ENCODE measurements at places on chromosomes 2 and 18. TPM values are rescaled to one million over a fixed set of nuclear protein-coding genes. Genes with fewer than 3 reads are reported as not detected.

Gene MTX2
- 19.7 TPM for total RNA-seq

Gene ZNF396
- 2.4 TPM for total RNA-seq

Gene SPHKAP
- 0.59 TPM for total RNA-seq

Gene STARD6
- total RNA-seq, result not detected

Gene SULT1C3
- not detected for total RNA-seq

Gene SERPINB5
- 17.4 TPM for total RNA-seq

Gene GCKR
- 3.9 TPM for total RNA-seq

Gene NEU4
- total RNA-seq, result 0.44 TPM

DNA sequence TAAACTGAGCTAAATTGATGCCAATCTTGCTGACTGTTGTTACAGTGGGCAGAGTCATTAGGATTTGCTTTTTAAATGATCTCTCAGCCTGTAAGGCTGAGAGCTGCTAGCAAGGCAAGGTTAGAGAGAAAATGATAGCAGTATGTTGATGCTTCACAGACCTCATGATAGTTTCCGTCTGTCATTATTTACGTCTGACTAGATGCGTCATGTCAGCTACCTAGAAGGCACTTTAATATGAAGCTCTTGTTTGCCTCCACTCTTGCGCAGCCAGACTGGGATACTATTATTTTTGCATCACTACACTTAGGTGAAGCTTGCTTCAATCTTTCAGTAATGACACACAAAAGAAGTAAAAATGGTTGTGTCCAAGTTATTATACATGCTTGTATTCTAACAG is 313.8 kb downstream of the LNPK start:
- H3K27ac ChIP-seq, result no peak overlapping the region
- no peak overlapping the region for H3K4me3 ChIP-seq
- H3K36me3 ChIP-seq, result no peaks in the 10 kb centered on the region
- no peaks in the 10 kb centered on the region for H3K4me1 ChIP-seq
- H3K27me3 ChIP-seq, result peaks cover 17% of the 10 kb centered on the region
- DNase-seq, result no peak

DNA sequence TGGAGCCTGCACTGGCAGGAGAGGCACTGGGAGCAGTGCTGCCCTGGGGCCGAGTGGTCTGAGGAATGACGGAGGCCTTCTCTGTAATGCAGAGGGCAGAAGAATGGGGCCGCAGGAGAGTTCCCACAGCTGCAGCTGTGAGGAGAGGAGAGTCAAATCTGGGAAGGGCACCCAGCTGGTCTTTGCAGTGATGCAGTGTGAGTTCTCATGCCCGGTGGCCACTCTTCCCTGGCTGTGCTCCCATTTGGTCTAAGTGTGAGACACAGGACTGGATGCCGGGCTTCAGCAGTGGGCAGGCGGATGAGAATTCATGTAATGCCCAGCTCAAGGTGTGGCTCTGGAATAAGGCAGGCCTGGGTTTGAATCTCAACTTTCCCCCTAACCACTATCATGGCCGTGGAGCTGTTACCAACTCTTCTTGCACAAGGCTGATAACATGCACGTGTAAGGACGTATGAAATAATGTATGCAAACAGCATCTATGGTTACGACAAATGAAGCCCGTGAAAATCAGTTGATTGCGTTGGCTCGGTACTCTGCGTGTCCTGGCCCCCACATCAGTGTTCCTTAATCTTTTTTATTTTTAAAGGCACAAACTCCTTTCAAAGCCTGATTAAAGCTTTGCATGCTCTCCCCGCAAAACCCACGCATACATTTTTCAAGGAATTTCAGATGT is 71.6 kb downstream of the ACKR3 start:
- H3K27me3 ChIP-seq, result no peaks in the 10 kb centered on the region
- no peaks in the 10 kb centered on the region for H3K36me3 ChIP-seq
- H3K4me3 ChIP-seq, result no peak overlapping the region
- no peak overlapping the region for H3K27ac ChIP-seq
- DNase-seq, result no peak

- H3K4me1 ChIP-seq, result no peaks in the 10 kb centered on the region
- no peak overlapping the region for H3K27ac ChIP-seq
- no peaks in the 10 kb centered on the region for H3K36me3 ChIP-seq
- H3K4me3 ChIP-seq, result no peak overlapping the region
- DNase-seq, result no peak
- H3K27me3 ChIP-seq, result no peaks in the 10 kb centered on the region
These were observed 29.1 kb downstream of the ERMN start for GRCh38 chr2:157296490-157296889.

DNA sequence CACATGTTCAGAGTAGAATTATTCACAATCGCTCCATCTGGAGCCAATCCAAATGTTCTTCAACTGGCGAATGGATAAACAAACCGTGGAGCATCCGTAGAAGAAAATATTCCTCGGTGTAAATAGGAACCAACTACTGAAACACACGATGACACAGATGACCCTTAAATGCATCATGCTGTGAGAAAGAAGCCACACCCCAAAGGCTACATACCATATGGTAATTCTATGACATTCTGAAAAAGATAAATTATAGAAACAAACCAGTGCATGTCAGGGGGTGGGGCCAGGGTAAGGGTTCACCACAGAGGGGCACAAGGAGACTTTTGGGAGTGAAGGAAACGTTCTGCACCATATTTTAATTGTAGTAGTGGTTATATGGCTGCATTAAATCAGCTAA is 312.2 kb upstream of the SMIM21 start:
- H3K27ac ChIP-seq, result no peak overlapping the region
- H3K36me3 ChIP-seq, result no peaks in the 10 kb centered on the region

DNA sequence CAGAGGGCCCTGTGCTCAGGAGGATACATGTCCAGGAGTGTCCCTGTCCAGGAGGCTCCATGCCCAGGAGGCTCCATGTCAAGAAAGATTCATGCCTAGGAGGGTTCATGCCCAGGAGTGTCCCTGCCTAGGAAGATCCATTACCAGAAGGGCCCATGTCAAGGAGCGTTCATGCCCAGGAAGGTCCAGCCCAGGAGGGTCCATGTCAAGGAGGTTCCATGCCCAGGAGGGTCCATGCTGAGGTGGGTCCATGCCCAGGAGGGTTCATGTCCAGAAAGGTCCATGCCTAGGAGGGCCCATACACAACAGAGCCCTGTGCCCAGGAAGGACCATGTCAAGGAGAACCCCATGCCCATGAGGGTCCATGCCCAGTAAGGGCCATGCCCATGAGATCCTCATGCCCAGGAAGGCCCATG is 7.0 kb downstream of the GPR35 start:
- H3K4me1 ChIP-seq, result no peaks in the 10 kb centered on the region
- H3K27ac ChIP-seq, result no peak overlapping the region
- no peaks in the 10 kb centered on the region for H3K36me3 ChIP-seq
- H3K27me3 ChIP-seq, result peaks cover 5% of the 10 kb centered on the region

GRCh38 chr2:64284751-64285150 is 140.5 kb upstream of the PELI1 start:
- no peaks in the 10 kb centered on the region for H3K4me1 ChIP-seq
- no peak overlapping the region for H3K27ac ChIP-seq
- no peak overlapping the region for H3K4me3 ChIP-seq
- DNase-seq, result no peak
- H3K36me3 ChIP-seq, result no peaks in the 10 kb centered on the region

DNA sequence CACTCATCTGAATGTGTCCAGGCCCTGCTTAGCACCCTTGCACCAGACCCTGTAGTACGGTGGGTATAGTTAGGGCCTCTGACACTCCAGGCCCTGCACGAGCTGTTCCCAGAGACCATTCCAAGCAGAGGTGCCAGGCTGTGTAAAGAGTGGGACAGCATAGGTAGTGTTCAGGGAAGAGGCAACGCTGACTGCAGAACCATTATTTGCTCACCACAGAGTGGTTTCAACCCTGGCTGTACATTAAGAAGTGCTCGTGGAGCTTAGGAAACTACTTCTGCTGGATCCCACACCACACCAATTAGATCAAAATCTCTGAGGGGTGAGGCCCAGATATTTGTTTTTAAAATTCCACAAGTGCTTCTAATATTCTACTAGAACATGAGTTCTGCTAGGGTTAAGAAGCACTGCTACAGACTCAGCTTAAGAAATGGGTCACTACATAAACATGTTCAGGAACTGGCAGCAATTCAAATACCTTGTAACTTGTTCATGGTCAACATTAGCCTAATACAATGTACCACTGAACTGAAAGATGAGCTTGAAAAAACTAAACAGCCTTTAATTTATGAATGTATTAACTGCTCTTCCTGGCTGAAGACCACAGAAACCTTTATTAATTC is 183.0 kb downstream of the MYO5B start:
- peaks cover 4% of the 10 kb centered on the region for H3K4me1 ChIP-seq
- no peaks in the 10 kb centered on the region for H3K36me3 ChIP-seq
- H3K27me3 ChIP-seq, result no peaks in the 10 kb centered on the region
- DNase-seq, result no peak
- peak overlapping the region; percentile 69 for H3K27ac ChIP-seq

DNA sequence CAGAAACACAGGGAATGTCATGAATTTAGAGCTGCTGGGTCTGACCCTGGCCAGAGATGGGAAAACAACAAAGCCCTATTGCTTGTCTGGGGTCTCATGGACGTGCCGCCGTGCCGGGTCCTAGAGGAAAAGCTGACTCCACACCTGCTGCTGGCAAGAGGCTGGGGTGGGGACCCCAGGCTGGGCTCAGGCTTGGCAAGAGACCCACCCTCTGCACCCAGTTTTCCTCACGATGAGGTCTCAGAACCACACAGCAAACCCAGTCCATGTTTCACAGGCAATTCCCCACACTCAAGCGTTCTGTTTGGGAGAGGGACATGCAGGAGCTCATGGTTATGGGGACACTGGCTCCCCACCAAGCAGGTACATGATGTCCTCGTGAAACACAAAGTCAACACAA is 367.3 kb upstream of the SALL3 start:
- H3K4me1 ChIP-seq, result no peaks in the 10 kb centered on the region
- H3K27ac ChIP-seq, result no peak overlapping the region
- no peaks in the 10 kb centered on the region for H3K27me3 ChIP-seq
- H3K36me3 ChIP-seq, result no peaks in the 10 kb centered on the region

DNA sequence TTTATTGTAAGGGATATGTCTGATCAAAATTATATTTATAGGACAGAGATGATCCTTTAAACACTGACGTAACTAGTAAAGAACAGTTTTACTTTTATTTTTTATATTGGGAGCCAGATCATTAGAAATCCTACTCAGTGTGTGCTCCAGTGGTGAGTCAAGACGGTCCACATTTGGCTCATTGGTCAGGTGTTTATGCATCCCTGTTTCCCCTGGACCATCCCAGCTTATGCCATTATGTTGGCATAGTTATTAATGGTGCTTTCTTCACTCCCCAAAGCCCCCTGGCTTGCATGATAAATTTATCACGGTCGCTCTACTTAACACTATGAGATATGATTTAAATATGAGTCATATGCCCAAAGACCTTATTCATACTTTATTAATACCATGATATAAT is 293.4 kb downstream of the XIRP2 start:
- H3K27me3 ChIP-seq, result no peaks in the 10 kb centered on the region
- no peak overlapping the region for H3K4me3 ChIP-seq
- no peak overlapping the region for H3K27ac ChIP-seq
- DNase-seq, result no peak
- no peaks in the 10 kb centered on the region for H3K4me1 ChIP-seq

GRCh38 chr2:160052531-160052930 is 9.9 kb downstream of the PLA2R1 start:
- H3K36me3 ChIP-seq, result no peaks in the 10 kb centered on the region
- no peak overlapping the region for H3K4me3 ChIP-seq
- no peak for DNase-seq
- no peaks in the 10 kb centered on the region for H3K27me3 ChIP-seq
- H3K4me1 ChIP-seq, result peaks cover 4% of the 10 kb centered on the region

GRCh38 chr2:230961091-230961491 is 34.8 kb upstream of the SPATA3 start:
- no peaks in the 10 kb centered on the region for H3K36me3 ChIP-seq
- no peaks in the 10 kb centered on the region for H3K27me3 ChIP-seq
- peak; percentile 71 for DNase-seq

GRCh38 chr2:10785260-10785659 is 27.3 kb downstream of the PDIA6 start:
- no peak for DNase-seq
- no peak overlapping the region for H3K4me3 ChIP-seq
- no peaks in the 10 kb centered on the region for H3K4me1 ChIP-seq
- H3K27me3 ChIP-seq, result no peaks in the 10 kb centered on the region
- H3K27ac ChIP-seq, result no peak overlapping the region

DNA sequence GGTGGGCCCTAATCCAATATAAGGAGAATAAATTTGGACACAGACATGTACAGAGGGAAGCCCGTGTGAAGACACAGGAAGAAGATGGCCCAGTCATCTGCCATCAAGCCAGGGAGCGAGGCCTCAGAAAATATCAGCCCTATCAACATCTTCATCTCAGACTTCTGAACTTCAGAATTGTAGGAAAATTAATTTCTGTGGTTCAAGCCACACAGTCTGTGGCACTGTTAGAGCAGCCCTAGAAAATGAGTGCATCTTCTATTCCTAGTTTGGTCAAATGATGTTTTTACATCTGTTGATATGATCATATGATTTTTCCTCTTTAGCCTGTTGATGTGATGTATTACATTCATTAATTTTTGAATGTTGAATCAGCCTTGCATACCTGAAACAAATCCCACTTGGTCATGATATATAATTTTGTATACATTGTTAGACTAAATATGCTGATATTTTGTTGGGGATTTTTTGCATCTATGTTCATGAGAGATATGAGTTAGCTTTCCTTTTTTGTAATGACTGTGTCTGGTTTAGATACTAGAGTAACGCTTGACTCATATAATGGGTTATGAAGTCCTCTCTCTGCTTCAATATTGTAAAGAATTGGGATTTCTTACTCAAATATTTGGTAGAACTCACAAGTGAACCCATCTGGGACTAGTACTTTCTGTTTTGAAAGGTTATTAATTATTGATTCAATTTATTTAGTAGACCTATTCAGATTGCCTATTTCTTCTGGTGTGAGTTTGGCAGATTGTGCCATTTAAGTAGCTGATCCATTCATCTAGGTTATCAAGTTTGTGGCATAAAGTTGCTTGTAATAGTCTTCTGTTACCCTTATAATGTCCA is 451.4 kb downstream of the EIPR1 start:
- no peak overlapping the region for H3K27ac ChIP-seq
- no peaks in the 10 kb centered on the region for H3K4me1 ChIP-seq
- no peaks in the 10 kb centered on the region for H3K27me3 ChIP-seq
- no peaks in the 10 kb centered on the region for H3K36me3 ChIP-seq

DNA sequence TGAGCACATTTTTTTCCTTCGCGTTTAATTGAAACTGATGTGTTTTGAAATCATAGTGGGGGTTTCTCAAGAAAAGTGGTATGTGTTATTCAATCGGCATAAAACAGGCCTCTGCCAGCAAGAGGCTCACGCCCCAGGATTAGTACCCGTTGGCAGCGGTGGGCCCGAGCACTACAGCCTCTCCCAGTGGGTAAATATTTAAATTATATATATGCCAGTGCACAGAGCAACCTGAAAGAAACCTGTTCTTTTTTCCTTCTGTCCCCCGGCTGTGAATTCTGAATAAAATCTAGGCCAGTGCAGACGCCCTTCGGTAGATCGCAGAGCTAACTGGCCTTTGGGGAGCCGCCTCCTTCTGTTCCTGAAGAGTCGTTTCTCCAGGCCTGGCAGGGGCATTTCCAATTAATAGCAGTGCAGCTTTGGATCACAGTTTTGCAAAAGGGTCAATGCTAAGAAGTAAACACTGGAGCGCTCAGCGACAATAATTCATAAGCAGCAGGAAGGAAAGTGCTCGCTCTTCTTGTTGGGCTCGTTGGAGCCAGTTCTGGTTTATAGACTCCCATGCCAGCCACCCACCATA is 202.8 kb upstream of the SALL3 start:
- no peaks in the 10 kb centered on the region for H3K27me3 ChIP-seq
- no peaks in the 10 kb centered on the region for H3K36me3 ChIP-seq
- no peak overlapping the region for H3K27ac ChIP-seq

GRCh38 chr2:38586931-38587330 is 15.8 kb downstream of the HNRNPLL start:
- no peak for DNase-seq
- H3K27ac ChIP-seq, result no peak overlapping the region
- H3K36me3 ChIP-seq, result no peaks in the 10 kb centered on the region
- H3K27me3 ChIP-seq, result no peaks in the 10 kb centered on the region

Measured in breast epithelium (tissue), 4 donors.